ENCODE measurements at places on chromosomes 16 and 17.

- H3K27me3 ChIP-seq: no peaks in the 10 kb centered on the region
- no peak overlapping the region for H3K4me3 ChIP-seq
- peaks cover 20% of the 10 kb centered on the region for H3K4me1 ChIP-seq
- DNase-seq: no peak
Observed at GRCh38 chr16:30060346-30060745, 5.2 kb upstream of the ALDOA start.

GRCh38 chr16:57316390-57317017 is 32.0 kb upstream of the PLLP start:
- H3K4me3 ChIP-seq: no peak overlapping the region
- H3K27me3 ChIP-seq: no peaks in the 10 kb centered on the region
- H3K36me3 ChIP-seq: no peaks in the 10 kb centered on the region
- H3K27ac ChIP-seq: no peak overlapping the region
- DNase-seq: no peak

GRCh38 chr17:60599220-60599619 is 773 bp upstream of the PPM1D start:
- no peak overlapping the region for H3K27ac ChIP-seq
- peaks cover 46% of the 10 kb centered on the region for H3K4me1 ChIP-seq
- no peak for DNase-seq

DNA sequence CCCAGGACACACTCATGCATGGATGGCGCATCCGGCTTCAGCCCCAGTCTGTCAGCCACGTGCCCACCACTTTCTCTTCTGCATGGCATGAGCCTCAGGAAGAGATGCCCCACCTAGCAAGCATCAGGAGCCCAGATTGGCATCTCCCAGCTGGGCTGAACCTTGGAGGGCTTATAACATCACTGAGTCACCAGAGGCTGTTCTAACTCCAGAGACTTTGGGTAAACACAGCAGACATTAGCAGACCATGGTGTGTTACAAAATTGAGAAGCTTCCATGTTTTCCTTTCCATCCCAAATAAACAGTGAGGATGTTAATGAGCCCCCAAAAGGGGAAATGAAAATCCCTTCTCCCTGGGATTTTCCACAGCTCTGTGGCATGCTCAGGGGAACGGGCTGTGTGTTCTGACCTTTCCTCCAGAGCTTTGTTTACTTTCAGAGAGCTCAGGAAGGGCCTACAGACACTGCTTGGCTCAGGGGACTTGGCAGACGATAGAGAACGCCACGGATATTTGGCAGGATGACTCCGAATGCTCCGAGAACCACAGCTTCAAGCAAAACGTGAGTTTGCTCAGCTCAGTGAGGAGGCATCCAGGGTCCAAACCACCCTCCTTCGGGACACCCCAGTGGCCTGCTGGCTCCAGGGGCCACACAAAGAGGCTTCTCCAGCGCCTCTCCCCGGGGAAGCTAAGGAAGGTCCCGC is 16.5 kb downstream of the GLP2R start:
- no peak overlapping the region for H3K27ac ChIP-seq
- H3K4me1 ChIP-seq: no peaks in the 10 kb centered on the region
- no peak overlapping the region for H3K4me3 ChIP-seq

- peaks cover 49% of the 10 kb centered on the region for H3K4me1 ChIP-seq
- no peaks in the 10 kb centered on the region for H3K36me3 ChIP-seq
- no peaks in the 10 kb centered on the region for H3K27me3 ChIP-seq
- H3K27ac ChIP-seq: peak overlapping the region; percentile 62
- peak overlapping the region; percentile 76 for H3K4me3 ChIP-seq
- peak; percentile 86 for DNase-seq
Observed at GRCh38 chr16:73036074-73036826, 11.7 kb downstream of the ZFHX3 start.

DNA sequence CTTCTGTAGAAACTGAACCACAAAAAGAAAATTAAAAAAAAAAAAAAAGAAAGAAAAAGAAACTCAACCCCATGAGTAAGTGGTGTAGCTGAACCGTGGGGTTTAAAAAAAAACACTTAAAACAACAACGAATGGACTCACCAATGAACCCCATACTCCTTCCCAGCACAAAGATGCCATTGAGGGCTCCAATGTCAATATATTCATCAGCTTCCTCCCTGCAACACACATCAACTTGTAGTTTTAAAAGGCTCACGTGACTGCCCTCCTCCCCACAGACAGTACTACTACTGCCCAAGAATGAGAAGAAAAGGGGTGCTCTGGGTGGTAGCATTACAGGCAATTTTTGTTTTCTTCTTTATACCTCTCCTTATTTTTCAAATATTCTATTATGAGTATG is 3.3 kb upstream of the KLHL11 start:
- DNase-seq: no peak
- H3K4me1 ChIP-seq: peaks cover 14% of the 10 kb centered on the region
- H3K36me3 ChIP-seq: peaks cover 59% of the 10 kb centered on the region
- H3K4me3 ChIP-seq: no peak overlapping the region
- H3K27ac ChIP-seq: no peak overlapping the region

GRCh38 chr17:19337712-19338023 is 24.9 kb downstream of the B9D1 start:
- DNase-seq: no peak
- H3K4me1 ChIP-seq: no peaks in the 10 kb centered on the region
- peaks cover 75% of the 10 kb centered on the region for H3K27me3 ChIP-seq
- H3K4me3 ChIP-seq: no peak overlapping the region

DNA sequence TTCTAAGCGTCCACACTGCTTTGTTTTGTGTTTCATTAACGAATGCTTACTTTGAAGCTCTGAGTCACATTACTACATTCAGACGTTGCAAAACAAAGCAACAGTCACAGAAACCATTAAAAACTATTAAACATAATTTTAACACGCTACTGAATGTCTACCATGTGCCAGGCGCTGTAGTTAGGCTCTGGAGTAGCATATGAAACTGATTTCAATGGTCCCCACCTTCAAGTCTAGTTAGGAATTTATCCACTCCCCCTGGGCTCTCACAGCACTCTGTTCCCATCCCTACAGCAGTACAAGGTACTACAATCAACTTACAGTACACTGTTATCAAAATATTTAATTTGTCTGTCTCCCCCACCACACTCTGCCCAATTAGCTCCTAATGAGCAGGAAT is 631 bp downstream of the UTP6 start:
- no peak for DNase-seq
- no peaks in the 10 kb centered on the region for H3K27me3 ChIP-seq
- peak overlapping the region; percentile 100 for H3K4me3 ChIP-seq
- H3K36me3 ChIP-seq: peaks cover 33% of the 10 kb centered on the region
- peaks cover 8% of the 10 kb centered on the region for H3K4me1 ChIP-seq

DNA sequence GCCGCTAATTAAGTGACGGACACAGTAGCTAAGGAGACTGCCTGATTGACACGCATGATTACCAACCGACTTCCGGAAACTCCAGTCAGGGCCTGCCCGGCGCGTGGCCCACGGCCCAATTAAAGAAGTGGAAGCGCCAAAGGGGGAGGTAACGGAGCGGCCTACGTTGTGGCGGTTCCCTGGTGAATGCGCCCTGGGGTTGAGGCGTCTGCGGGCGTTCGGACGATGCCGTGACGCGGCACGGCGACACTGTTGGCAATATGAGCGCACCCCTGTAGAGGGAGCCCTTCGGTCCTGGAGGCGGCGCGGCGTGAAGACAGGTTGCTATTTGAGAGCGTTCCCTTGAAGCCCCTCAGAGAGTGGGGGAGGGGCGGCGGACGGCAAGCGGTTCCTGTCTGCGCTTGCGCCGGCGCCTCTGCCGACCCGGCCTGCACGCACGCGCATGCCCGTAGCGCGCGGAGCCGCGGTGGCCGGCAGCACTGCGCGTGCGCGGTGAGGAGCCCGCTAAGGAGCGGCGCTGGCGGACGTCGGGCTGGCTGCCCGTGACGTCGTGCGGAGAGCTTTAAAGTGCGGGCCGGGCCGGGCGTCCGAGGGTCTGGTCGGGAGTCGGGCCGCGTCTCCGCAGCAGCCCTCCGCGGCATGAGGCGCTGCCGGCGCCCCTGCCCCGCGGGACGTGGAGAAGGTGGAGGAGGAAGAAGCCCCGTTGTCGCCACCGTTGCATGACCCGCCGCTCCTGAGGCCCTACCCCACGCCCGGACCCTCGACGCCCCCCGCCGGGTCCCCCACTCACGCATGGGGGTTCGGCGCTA is at the start of gene ALKBH5:
TSS of gene ALKBH5 (plus strand) at position 495 of the 809 bp plus-strand sequence. CDS start 416 bp downstream, outside the sequence.
- peak; percentile 100 for DNase-seq
- peak within 1 kb of the TSS; percentile 80 for H3K4me3 ChIP-seq
- peaks cover 50% of the 10 kb centered on the region for H3K4me1 ChIP-seq
- H3K36me3 ChIP-seq: no peaks in the 10 kb centered on the region

Data from common myeloid progenitor, CD34-positive (primary cell).